ENCODE measurements at places on chromosomes 5 and 9. TPM values are rescaled to one million over a fixed set of nuclear protein-coding genes. Genes with fewer than 3 reads are reported as not detected.

ANKRD20A1 gene
- 1.1 TPM for total RNA-seq

TTLL11 gene
- total RNA-seq = 2.9 TPM

TPPP gene
- total RNA-seq = 0.38 TPM

PPP3R2 gene
- not detected for total RNA-seq

GDF9 gene
- total RNA-seq = 0.47 TPM

GPBP1 gene
- total RNA-seq = 47.5 TPM

ZBED3 gene
- total RNA-seq = under 0.01 TPM

MTAP gene
- 20.6 TPM for total RNA-seq

PRDM9 gene
- total RNA-seq = not detected

Measured in smooth muscle cell of the coronary artery (primary cell).